T-helper 1 cell treated with Interleukin-12 subunit alpha and Interleukin-12 subunit beta and Interleukin-4 antibody, amounts not matched to agents 30 ng/mL and 1 ng/mL, for 36 hours (primary cell): ENCODE measurements at places on chromosomes 13 and 19. TPM values are rescaled to one million over a fixed set of nuclear protein-coding genes. Genes with fewer than 3 reads are reported as not detected.

Gene PPM1N
- 1.0 and 1.4 TPM in 2 replicates for total RNA-seq

Gene ZNF439
- total RNA-seq: 6.1 and 7.4 TPM in 2 replicates

Gene PSG1
- not detected in 2 replicates for total RNA-seq

Gene ZNF865
- 15.8 and 16.8 TPM in 2 replicates for total RNA-seq

Gene SLC8A2
- total RNA-seq: 0.12 TPM in 1 of 2 replicates, not detected in the other

Gene GIPC3
- 0.95 and 0.98 TPM in 2 replicates for total RNA-seq

Gene LRRC4B
- not detected in 2 replicates for total RNA-seq

Gene B3GNT8
- 1.1 and 1.8 TPM in 2 replicates for total RNA-seq

Gene KANK3
- total RNA-seq: 1.1 and 1.5 TPM in 2 replicates

Gene SGTA
- 49.2 and 52.2 TPM in 2 replicates for total RNA-seq

Gene C13orf42
- not detected in 2 replicates for total RNA-seq

Gene HDGFL2
- total RNA-seq: 55.7 and 67.4 TPM in 2 replicates

Gene FREM2
- 0.15 TPM in 2 replicates for total RNA-seq

Gene S1PR4
- total RNA-seq: 179 TPM in 2 replicates
